ENCODE measurements at places on chromosomes 5 and 9.

- DNase-seq, result peak; percentile 89
Observed at GRCh38 chr9:137089232-137089947, 2.6 kb downstream of the MAN1B1 start.

- DNase-seq, result no peak
Observed at GRCh38 chr9:98500337-98500919, 208.3 kb downstream of the GABBR2 start.

DNA sequence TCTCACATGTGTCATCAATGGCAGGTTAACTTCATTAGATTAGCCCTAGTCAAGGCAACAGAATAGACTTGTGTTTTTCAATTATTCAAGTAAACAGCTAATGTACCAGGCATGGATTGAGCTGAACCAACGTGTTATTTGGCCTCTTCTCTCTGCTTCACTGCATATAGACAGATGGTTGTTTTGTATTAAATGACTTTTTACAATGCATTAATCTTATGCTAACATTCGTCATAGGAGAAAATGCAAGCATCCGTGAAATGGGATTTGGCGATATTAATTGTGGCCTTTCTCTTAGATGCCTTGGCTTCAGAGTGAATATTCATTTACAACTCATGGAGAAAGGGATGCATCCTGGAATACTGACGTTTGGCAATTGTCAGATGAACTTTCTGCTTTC is 208.0 kb downstream of the KCTD16 start:
- DNase-seq, result peak; percentile 59

DNA sequence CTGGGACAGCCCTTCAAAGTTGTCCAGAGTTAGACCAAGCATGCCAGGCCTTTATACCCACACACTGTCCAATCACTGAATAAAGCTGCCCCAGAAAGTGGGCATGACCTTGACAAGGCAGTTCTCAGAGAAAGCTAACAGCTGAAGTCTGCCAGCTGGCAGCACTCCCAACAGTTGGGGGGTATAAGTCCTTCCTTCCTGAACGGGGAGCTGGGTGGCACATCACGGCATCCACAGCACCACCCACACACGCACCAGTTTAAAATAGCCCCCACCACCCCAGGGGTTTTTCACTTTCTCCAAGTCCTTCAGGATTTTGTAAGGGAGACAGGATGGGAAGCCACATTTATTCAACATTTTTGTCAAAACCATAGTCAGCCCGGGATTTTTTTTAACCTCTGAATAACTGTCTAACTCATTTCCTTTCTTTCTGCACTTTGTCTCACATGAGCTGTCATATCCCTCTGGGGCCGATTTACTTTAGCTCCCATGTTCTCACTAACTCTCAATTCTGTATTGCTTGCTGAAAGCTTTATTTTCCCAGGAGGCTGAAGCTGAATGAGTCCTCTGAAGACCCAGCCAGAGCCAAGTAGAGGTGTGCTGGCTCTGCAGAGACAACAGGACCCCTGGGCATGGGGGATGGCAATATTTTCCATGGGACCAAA is 15.4 kb downstream of the FAM81B start:
- no peak for DNase-seq

- DNase-seq, result no peak
Observed at GRCh38 chr5:174402222-174402812, 322.1 kb upstream of the MSX2 start.

DNA sequence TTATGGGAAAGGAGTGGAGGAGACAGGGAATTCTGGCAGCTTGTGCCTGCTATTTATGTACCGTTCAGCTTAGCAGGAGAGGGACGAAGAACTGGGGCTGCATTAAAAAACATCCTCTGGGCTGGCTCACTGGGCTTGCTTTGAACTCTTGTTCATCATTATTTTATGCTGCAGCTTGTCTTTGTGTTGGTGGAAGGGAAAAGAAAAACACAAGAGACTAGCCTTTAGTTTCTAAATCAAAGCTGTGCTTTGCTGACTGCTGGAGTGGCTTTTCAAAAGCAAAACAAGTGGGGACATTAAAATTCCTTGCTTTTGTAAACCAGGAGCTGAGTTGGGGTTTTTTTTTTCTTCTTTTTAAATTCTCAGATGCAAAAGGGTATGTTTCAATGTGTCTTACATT is 5.9 kb upstream of the RGMB start:
- no peak for DNase-seq

- DNase-seq, result no peak
Observed at GRCh38 chr9:72132052-72132451, 17.2 kb upstream of the GDA start.

DNA sequence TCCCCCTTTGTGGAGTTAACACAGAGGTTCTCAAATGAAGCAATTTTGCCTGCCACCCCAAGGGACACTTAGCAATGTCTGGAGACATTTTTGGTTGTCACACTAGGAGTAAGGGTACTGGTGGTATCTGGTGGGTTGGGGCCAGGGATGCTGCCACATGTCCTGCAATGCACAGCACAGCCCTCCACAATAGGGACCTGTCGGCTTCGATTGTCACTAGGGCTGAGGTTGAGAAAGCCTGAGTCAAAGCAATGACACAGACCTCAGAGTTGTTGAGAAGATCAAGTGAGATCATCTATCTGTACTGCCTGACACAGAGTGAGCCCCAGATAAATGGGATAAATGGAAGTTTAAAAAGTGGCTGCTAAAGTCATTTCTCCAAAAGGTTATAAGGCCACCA is 249.2 kb upstream of the KLF4 start:
- DNase-seq, result no peak

- no peak for DNase-seq
Observed at GRCh38 chr9:11039006-11039405, 426.2 kb upstream of the PTPRD start.

DNA sequence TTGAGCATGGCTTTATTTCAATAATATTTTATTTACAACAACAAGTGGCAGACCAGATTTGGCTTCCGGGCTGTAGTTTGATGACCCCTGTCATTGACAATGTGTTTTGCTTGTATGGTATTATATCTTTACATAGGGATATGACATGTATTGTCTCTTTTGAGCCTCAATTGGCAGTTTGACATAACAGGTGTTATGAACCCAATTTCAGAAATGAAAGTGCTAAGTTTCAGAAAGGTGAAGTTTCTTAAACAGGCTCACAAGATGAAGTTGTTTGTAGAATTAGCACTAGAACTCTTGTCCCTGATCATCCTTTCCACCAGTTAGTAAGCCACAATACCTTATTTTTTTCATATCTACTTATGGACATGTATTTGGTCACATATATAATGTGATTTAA is 303.0 kb upstream of the GRIA1 start:
- no peak for DNase-seq

DNA sequence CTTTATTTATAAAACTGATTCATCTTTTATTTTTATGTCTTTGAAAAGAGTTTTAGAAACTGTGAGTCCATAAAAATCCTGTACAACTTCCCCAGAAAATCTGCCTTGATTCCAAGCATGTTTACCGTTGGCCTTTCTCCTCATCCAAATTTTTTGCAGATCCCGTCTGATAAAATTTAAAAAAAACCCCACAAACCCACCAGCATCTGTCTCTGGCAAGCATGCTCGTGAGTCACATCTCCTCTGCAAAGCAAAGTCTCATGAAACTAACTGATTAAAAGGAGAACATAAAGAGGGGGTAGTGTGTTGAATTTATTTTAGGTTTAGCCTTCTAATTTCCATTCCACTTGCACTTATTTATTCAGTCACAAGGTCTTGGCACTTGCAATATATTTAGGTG is 109.4 kb downstream of the MAT2B start:
- DNase-seq, result no peak

- no peak for DNase-seq
Observed at GRCh38 chr5:22505891-22506290, 347.3 kb downstream of the CDH12 start.

GRCh38 chr9:25857147-25857546 is 178.9 kb upstream of the TUSC1 start:
- DNase-seq, result no peak

DNA sequence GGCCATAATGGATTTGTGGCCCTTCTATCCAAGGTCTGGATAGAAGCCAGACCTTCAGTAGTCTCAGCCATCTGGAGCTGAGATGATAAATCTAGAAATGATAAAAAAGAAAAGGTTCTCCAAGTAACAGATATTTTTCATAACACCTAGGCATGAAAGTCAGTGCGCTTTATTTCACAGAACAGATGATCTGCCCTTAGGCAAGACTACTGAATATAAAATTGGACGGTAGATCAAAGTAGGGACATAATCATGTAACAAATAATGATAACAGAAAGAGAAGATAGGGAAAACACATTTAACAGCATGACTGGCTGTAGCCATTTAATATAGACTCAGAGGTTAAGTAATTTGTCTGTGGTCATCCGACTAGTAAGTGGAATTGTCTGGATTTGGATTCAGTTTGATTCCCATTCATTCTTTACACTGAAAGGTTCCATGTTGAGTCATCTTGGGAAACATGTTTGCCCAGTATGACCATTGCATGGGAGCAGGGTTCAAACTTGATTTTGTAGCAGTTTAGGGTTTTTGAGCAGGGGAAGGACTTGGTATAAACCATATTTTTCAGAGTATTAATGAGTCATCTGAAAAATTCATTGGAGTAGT is 4.1 kb upstream of the CAVIN4 start:
- peak; percentile 19 for DNase-seq

- no peak for DNase-seq
Observed at GRCh38 chr5:71652349-71652748, 65.2 kb downstream of the MCCC2 start.

DNA sequence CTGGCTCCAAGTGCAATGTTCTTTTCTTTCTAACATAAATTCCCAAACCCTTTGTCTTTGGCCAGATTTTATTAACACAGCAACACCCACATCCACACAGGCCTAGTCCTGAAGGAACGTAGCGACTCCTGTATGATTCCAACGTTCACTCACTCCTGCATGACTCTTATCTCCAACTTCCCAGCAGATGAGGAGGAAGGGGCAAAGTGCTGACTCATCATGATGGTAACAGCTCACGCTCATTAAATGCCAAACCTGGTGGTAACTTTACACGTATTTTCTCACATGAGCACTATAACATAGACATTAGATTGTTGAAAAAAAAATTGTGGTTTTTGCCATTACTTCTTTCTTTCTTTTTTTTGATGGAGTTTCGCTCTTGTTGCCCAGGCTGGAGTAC is 1349.5 kb downstream of the EFNA5 start:
- no peak for DNase-seq
